ENCODE measurements at places on chromosomes 3 and 15. TPM values are rescaled to one million over a fixed set of nuclear protein-coding genes. Genes with fewer than 3 reads are reported as not detected.

UROC1 gene
- total RNA-seq = not detected

GP5 gene
- not detected for total RNA-seq

APOD gene
- total RNA-seq = 53.5 TPM

MLF1 gene
- total RNA-seq = 10.7 TPM

ZPLD1 gene
- total RNA-seq = not detected

PIERCE2 gene
- not detected for total RNA-seq
